ENCODE measurements at places on chromosomes 5 and 9.

GRCh38 chr5:69416180-69416579, 1.3 kb downstream of the MARVELD2 start:
- no peak for DNase-seq

DNA sequence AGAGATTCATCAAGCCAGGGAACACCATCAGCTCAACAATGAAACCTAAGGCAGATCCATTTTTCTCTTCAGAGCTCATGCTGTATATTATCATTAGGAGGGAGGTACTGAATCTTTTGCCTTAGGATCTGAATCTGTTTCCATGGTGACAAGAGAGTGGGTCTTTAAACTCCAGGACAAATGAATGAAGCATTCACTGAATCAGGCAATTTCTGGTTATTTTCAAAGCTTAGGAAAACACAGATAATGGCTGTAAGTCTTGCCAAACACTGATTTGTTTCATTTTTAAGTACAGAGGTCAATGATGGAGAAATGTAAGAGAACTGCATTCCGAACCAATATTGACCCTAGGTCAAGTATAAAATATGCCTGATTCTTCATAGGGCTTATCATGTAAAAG, 84.9 kb downstream of the GNA14 start:
- no peak for DNase-seq

GRCh38 chr5:142481410-142481809, 156.6 kb upstream of the SPRY4 start:
- DNase-seq: no peak

DNA sequence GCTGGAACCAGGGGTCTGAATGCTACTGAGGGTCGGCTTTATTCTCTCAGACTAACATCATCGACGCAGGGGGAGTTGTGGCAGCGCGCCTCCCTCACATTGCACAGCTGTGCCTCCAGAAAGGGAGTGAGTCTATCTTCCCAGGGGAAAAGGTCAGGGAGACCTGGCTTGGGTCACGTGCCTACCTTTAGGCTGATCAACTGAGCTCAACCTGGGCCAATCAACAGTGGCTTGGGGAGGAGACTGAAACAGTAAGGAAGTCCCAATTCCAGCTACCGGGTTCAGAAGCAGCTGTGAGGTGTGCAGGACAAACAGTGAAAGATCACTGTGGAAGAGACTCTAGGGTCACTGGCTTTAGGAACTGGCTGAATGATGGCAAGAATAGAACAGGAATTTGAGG, 14.3 kb downstream of the SNX30 start:
- DNase-seq: no peak

GRCh38 chr5:159133041-159133741, 33.5 kb upstream of the EBF1 start:
- DNase-seq: peak; percentile 72

DNA sequence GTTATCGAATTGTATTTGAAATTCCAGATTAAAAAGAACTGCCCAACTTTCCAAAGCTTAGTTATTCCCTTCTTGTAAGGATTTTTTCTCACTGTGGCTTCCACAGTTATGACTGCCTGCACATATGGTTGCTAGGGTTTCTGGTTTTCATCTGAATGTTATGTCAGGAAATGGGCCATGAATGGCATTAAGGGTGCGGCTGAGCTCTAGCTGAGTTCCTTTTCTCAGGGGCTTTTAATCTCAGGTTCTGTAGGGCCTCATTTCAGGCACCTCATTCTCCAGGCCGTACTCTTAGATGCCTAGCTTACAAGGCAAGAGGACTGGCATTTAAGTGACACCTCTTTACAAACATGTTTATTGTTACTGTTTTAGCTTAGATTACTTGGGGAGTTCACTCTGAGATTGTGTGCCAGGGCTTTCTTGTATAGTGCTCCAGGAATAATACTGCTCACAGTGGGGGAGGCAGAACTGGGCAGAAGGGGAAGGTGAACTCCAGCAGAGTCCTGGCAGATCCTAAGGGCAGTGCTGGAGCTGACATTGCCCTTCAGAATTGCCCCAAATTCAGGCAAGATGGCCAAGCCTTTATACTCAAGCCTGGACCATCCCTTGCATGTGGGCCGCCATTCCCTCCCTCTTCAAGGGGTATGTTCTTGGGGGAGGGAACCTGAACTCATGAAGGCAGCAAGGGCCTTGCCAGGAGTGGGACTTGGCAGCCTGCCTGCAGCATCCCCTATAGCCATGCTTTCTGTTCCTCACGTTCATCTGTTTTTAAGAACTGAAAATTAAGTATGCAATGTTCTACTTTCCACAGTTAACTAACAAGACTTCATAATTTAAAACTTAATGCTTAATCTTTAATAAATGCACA, 111.5 kb downstream of the KDM4C start:
- DNase-seq: no peak

DNA sequence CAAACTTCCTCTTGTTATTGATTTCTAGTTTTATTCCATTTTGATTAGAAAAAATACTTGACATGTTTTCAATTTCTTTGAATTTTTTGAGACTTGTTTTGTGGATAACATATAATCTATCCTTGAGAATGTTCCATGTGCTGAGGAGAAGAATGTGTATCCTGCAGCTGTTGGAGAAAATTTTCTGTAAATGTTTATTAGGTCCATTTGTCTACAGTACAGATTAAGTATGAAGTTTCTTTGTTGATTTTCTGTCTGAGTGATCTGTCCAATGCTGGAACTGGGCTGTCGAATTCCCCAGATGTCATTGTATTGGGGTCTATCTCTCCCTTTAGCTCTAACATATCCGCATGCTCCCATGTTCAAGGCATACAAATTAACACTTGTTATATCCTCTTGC, 251.2 kb downstream of the CSNK1G3 start:
- no peak for DNase-seq

DNA sequence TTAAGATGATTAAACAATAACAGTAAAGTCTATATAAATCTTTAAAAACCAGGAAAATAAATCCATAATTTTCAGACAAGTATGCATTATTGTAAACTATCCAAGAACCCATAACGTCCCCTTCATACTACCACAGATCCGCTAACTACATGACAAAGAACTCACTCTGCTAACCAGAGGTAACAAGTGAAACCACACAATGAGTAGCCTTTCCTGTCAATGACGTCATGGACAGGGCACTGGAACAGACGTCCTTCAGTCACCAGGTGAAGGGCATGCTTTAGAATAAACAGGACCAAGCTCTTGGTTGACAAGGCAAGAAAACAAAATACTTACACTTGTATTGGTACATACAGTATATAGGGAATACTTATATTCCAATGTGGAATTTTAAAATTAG, 45.2 kb downstream of the RNF130 start:
- DNase-seq: peak; percentile 16

- peak; percentile 91 for DNase-seq
These were observed 3.3 kb upstream of the CLTA start for GRCh38 chr9:36187414-36187813.

GRCh38 chr9:122821278-122821943, 7.0 kb downstream of the PDCL start:
- no peak for DNase-seq

- no peak for DNase-seq
These were observed 52.7 kb downstream of the PIK3R1 start for GRCh38 chr5:68268101-68268851.

DNA sequence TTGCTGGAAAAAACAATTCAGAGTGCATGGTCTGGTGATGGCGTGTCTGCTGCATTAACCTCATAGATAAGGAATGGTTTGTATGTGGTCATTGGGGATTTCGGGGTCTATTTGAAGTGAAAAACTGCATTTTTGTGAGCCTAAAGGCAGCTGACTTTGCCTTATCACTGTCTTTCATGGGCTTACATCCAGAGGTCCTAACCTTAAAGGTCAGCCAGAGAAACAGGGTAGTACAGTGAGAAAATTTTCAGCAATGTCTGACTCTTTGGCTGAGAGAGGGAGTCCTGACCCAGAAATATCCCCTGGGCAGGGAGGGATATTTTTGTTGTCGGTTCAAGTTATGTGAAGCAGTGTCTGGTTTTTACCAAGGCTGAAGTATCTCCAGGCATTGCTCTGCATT, 5.7 kb downstream of the PCSK5 start:
- DNase-seq: no peak

GRCh38 chr9:34430843-34431437, 27.4 kb downstream of the FAM219A start:
- peak; percentile 80 for DNase-seq

DNA sequence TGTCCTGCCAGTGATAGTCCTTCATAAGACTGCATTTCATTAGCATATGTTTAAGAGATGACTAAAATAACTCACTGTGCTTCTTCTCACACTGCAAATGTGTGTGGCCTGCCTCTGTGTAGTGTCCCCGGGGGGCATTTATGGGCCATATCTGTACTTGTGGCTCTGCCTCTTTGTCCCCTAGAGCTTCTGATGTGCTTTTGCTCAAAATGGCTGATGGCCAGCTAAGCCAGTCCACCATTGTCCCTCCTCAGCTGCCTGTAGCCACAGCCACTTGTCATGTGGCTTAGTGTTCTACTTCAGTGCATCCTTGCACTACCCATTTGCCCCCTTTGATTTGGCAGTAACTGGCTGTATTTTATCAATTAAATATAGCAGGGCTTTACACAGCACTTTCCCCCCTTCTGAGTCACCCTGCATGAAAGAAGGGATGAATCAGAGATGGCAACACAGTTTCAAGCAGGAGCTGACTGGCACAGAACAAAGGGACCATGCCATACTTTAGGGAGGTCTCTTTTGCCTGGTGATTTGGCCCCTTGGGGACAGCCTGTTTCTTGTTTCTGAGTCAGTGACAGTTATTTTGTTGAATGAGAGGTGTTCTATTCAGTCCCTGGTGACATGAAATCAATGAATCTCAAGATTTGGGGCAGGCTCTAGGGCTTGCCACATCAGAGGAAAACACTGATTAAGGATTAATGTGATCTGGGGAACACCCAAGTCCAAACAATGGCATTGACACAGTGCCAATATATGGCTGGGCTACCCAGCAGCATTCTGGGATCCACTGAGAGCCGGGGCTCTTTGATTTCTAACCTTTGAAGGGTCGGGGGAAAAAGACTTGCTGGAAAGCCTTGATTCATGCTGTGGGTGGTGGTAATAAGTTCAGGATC, 245.5 kb downstream of the SMARCA2 start:
- DNase-seq: peak; percentile 64

GRCh38 chr5:143576711-143577484, 173.4 kb upstream of the NR3C1 start:
- DNase-seq: peak; percentile 87

DNA sequence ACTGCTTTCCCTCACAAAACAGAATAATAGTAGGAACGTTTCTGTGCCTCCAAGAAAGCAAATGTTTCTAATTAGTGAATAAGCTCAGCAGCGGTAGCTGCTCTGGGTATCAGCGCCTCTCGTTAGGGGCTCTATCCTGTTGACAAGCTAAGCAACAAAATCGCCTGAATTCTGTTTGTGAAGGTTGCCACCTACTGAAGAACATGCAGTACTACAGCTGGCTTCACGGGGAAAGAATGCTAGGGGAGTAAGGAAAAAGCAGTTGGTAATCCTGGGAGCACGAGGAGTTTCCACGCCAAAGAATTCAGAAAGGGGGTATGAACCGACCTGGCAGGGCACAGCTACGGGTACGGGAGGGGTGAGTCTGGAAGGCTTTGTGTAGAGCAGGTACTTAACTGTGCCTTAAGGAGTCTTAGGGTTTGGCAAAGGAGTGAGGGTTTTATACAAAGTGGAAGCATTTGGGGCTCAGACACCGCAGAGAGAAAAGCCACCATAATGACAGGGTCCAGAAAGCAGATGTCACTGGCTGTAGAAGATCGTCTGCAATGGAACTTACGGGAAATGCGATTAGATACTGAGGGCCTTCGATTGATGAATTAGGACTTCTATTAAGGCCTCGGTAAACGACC, 171.7 kb downstream of the TTC39B start:
- peak; percentile 73 for DNase-seq

DNA sequence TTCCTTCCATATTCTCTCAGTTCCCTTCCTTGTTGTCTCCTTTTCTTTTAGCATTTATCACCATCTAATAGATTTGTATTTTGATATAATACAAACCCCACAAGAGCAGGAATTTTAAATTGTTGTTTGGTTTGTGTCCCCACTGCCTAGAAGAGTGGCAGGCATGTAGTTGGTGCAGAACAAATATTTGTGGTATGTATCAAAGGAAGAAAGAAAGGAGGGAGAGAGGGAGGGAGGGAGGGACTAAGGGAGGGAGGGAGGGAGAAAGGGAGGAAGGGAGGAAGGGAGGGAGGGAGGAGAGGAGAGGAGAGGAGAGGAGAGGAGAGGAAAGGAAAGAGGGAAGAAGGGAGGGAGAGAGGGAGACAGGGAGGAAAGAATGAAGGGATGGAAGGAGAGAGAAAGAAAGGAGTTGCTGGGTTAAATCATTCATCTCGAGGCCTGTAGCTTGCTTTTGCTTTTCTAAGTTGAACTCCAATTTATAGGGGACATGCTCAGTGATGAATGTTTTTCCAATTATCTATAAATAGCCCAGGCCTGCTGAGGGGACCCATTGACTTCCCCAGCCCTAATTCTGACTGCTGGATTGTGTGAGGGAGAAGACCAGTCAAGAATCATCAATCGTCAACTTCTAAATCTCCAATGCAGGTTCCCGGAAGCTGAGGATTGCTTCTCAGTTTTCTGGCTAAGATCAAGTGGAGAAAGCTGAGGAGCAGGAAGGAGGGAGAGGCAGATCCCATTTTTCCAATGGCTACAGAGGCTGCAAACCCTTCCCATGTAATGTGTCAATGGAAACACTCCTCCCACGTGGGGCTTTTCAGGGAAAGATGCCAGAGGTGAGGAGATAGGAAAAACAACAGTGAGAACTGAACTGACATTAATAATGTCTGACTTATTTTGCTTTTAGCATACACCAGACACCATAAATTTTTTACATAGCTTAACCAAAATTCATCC, 320.7 kb downstream of the ASTN2 start:
- peak; percentile 87 for DNase-seq

All from EH (cell line).